ENCODE measurements at places on chromosomes 3 and 15.

DNA sequence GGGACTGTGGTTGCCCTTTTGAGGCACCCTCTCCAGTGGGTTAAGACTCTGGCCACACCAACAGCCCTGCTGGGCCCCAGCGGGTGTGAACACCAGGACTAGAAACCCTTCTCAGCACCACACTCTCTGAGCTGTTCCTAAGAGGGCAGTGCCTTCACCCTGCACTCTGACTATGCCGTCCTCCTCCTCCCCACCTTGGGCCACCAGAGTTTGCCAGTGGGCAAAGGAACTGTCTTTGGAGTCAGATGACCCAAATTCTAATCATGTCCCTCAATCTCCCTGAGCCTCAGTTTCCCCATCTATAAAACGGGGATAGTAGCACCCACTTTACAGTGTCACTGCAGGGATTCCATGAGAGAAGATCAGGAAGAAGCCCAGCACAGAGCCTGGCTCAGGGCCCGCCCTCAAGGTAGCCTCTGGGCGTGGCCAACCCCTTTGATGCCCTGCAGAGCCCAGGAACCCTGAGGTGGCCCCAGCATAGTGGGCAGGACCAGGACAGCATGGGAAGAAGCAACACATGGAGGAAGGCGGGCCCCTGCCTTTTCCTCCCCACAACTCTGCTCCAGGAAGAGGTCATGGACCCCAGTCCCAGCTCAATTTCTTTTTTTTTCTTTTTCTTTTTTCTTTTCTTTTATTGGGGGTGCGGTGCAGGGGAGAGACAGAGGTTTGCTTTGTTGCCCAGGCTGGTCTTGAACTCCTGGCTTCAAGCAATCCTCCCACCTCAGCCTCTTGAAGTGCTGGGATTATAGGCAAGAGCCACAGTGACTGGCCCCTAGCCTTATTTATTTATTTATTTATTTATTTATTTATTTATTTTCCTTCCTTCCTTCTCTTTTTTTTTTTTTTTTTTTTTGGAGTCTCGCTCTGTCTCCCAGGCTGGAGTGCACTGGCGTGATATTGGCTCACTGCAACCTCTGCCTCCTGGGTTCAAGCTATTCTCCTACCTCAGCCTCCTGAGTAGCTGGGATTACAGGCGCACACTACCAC lies 115.7 kb upstream of the LINGO1 start:
- DNase-seq: no peak

DNA sequence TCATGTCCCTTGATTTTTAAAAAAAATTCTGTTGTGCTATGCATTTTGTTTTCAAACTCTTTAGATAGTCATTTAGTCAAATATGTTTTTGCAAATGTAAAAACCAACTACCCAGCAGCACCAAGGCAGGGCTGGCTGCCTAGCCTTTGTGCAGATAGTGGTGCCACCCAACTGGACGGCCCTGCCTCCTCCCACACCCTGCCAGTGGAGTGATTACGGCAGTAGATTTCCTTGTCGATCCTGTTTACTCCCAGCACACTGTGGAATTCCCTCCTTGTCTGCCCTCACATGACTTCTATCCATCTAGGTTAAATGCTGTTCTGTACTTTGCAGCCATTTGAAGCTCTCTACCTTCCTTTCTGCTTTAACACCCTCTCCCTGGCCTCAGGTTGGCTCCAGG lies 79.4 kb upstream of the PLXNA1 start:
- no peak for DNase-seq

DNA sequence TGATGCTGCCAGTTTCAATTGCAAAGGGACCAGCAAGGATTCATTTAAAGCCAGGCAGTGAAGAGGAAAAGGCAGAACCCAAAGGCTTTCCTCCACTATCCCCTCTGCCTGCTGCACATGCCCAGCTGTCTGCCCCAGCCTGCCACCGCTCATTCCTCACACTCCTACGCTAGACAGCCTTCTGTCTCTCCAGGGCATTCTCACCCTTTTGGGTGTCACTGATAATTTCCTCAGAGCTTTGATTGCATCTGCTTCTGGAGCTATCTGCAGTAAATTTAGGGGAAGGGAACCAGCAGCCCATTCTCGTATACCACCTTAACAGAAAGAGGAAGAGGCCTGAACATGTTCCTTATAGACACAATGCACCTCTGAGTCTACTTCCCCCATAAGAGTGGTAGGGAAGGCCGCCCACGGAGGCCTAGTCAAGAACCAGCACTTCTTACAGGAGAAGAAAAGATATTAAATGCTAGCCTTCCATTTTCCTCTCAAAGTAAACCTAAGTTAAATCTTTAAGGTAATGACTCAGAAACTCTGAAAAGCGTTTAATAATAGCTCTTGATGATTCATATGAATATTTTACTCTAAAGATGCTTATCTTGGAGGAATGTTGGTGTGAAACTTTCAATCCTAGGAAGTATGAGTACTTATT lies 20.9 kb downstream of the NUDT16 start:
- DNase-seq: no peak

DNA sequence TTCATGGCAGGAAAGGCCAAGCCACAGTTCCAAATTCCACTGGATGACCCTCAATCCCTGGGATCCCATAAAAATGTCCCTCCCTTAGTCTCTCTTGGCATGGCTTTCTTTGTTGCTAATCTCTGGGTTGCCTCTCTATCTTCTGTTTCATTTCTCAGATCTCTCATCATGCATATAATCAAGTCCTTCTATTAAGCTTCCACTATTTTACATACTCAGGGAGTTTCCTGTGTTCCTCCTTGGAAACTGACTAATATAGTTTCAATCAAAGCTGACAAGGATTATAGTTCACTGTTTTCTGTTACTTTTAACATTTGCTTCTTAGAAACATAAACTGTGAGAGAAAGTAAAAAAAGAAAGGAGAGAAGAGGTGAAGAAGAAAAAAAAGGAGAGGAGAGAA lies 113.8 kb upstream of the COL8A1 start:
- DNase-seq: no peak

DNA sequence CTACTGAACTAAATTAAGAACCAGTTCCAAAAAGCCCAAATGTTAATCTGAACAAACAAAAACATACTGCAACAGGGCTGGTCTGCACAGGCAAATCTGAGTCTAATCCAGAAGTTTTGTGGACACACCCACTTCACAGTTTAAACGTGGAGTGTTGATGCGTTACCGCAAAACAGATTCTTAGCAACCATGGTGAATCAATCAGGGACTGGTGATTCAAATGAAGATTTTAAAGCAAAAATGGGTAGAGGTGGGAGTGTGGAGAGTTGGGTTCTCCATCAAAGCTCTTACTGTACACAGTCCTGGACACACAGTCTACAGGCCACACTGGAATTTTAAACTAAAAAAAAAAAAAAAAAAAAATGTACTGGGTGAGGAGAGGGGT lies 5.2 kb downstream of the ANXA2 start:
- DNase-seq: peak; percentile 8

DNA sequence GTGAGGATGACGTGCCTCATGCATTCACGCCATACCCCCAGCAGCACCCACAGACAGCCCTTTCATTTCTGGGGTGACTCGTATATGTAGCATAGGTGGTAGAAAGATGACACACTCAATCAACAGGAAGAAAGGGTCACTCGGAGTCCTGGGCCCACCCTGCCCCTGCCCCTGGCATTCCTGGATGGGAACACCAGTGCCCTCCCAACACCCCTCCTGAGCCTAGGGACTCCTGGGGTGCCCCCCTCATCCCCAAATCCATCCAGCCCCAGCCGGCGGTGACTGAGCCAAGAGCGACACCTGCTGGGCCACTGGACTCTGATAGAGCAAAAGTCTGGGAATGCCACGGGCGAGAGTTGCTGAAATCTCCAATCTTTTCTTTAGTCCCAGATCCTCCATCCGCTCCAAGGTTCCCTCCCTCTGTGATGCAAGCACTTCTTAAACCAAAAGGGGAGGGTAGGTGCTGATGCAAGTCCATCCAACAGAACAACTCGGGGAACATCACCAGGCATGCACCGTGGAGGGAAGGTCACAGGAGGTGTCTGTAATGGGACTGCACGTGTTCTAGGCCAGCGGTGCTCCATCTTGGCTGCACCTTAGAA lies 31.1 kb downstream of the ACAN start:
- no peak for DNase-seq

DNA sequence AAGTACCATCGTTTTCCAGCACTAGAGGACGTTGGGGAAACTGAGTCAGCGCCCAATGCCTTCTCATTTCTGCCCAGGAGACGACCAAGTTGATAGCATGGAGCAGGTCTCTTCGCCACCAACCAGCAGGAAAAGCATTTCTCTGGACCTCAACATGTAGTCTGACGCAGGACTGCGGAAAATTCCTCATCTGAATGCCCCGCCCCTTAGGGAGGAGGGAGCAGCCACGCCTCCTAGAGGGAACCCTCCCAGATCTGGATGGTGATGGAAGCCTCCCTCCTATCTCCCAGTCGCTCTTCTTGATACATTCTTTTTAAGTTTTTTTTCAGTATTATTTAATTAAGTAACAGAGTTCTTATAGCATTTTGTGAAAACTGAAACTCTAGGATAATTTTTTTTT lies 17.4 kb upstream of the MINDY4B start:
- no peak for DNase-seq

DNA sequence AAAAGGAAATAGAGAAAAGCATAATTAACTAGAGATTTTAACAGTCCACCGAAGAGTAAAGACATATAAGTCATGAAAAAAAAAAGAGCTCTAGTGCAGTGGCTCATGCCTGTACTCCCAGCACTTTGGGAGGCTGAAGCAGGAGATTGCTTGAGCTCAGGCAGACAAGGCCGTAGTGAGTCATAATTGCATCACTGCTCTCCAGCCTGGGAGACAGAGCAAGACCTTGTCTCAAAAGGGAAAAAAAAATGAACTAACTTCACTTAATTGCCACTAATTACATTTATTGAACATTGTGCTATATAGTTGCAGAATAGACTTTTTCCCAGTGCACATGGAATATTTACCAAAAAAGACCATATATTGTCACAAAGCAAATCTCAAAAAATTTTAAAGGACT lies 221.8 kb downstream of the CBLB start:
- no peak for DNase-seq

- no peak for DNase-seq
Measured at GRCh38 chr3:114338651-114339357, 45.0 kb downstream of the TIGIT start.

- no peak for DNase-seq
Measured at GRCh38 chr15:52689562-52689961, 10.4 kb upstream of the ATOSA start.

- DNase-seq: no peak
Measured at GRCh38 chr15:67085818-67086636, 20.6 kb downstream of the SMAD3 start.

DNA sequence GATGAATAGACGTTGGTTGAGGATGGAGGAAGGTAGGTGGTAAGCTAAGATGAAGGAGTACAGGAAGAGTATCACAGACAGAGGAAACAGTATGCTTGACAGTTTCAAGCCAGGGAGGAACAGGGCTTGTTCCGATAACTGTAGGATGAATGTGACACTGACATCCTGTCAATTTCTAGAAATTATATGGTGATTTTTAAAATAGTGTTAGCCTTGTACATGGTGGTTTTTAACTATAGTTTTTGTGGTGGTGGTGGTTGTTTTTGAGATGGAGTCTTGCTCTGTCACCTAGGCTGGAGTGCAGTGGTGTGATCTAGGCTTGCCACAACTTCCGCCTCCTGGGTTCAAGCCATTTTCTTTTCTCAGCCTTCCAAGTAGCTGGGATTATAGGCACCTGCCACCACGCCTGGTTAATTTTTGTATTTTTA lies 92.8 kb downstream of the FNDC3B start:
- peak; percentile 19 for DNase-seq

GRCh38 chr3:132593947-132594323 lies 3.1 kb upstream of the ACKR4 start:
- no peak for DNase-seq

DNA sequence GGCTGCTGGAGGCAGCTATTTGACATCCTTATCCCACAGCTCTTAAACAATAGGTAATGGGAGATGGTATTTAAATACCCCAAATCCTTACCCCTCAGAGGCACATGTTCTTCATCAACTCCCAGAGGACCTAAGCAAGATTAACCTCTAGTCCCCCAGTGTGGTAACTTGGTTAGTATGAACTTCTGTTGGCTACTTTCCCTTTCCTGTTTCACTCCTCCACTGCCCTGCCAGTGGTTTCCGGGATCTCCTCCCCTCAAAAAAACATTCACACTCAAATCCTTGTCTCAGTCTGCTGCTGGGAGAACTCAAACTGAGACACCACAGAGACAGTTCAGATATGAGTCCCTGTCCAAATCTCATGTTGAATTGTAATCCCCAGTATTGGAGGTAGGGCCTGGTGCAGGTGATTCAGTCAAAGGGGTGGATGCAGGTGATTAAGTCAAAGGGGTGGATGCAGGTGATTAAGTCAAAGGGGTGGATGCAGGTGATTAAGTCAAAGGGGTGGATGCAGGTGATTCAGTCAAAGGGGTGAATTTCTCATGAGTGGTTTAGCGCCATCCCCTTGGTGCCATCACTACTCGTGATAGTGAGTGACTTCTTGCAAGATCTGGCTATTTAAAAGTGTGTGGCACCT lies 335.0 kb upstream of the CTNNB1 start:
- DNase-seq: no peak

GRCh38 chr15:98844261-98844660 lies 163.3 kb downstream of the PGPEP1L start:
- no peak for DNase-seq

DNA sequence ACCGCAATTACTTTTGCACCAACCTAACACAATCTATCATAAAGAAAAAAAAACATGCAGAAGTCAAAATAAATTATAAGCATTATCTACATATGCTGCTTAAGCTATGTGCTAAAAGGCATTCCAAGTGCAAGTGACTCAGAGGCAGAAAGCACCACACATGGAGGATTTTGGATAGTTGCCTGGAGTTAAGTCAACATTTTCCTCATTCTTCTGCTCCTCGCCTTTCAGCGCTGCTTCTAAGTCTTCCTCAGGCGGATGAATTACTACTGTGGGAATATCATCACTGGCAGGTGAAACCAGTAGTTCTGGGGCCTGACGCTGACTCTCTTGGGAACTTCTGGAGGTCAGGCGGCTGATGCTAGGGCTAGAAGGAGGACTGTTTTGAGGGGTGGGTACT lies 53.1 kb downstream of the SLC4A7 start:
- DNase-seq: no peak

GRCh38 chr3:72274493-72275330 lies 489.8 kb upstream of the PROK2 start:
- DNase-seq: no peak

DNA sequence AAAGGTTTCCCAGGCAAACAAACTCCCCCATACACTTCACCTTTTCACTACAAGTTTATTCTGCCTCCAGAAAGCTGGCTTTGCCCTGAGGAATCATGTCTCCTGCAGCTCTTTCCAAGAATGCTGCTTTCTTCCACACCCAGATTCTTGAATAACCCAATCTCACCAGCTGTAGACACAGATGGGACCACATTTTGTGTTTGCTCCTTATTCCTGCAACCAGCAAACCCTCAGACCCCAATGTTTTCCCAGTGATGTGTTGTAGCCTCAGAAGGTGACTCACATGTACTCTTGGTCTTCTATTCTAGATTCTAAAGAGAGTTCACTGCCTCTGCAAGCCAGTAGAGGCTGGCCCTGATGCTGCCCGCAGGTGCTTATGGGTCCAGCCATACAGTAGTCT lies 23.6 kb upstream of the TRIM59 start:
- DNase-seq: no peak

DNA sequence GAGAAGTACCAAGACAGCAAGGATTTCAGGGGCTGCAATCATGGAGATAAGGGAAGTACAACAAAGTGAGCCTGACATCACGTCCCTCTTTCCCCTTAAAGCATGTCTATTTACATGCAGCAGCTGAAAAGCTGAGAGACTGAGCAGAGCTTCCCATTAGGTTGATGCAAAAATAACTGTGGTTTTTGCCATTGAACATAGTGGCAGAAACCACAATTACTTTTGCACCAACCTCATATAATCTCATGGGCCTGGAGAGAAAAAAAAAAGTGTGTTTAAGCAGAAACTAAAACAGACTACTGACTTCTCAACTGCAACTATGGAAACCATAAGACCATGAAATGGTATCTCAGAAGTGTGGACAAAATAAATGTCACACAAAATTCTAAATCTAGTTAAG lies 48.3 kb downstream of the CCDC12 start:
- DNase-seq: no peak

All from activated CD4-positive, alpha-beta T cell treated with anti-CD3 and anti-CD28 coated beads for 4 hours (primary cell).